ENCODE measurements at places on chromosomes 5 and 9.

- no peak for DNase-seq
These were observed 14.7 kb downstream of the SNX30 start for GRCh38 chr9:112765281-112765680.

- no peak for DNase-seq
These were observed 209.3 kb downstream of the DAB2IP start for GRCh38 chr9:121860744-121861143.

DNA sequence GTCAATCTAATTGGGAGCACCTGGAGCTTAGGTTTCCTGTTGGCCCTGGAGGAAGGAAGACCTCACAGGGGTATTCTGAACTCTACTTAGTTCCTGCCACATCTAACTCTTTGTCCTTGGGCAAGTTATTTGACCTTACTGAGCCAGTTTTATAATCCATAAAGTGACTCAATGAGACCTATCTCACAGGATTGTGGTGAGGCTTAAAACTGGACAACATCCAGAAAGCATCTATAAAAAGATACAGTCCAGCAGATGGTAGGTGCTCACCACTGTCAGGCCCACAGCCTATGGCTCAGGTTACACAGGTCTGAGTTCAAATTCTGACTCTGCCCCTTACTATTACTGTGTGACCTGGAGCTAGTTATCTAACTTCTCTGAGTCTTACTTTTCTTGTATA lies 23.3 kb downstream of the KCNV2 start:
- no peak for DNase-seq

DNA sequence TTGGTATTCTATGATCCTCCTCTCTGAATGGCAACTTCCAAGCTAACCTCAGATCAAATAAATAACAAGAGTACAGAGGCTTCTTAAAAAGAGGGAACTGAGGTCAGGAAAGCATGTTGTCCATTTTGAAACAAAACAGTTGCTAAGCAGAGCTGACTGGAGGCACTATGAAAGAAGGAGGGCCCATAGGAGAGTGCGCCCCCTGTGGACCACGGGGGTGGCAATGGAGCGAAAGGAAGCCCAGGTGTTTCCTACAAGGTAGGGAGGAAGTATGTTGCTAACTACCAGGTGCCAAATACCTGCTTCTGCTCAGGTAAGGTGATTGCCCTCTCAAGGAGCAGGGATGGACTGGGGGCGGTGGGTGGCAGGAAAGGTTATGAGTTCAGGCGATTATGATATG lies 101.8 kb upstream of the MAST4 start:
- DNase-seq, result no peak

DNA sequence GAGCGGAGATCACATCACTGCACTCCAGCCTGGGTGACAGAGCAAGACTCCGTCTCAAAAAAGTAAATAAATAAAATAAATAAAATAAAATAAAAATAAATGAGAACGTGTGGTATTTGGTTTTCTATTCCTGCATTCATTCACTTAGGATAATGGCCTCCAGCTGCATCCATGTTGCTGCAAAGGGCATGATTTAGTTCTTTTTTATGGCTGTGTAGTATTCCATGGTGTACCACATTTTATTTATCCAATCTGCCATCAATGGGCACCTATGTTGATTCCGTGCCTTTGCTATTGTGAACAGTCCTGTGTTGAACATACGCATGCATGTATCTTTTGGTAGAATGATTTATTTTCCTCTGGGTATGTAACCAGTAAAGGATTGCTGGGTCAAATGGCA lies 8.8 kb upstream of the RASGEF1C start:
- DNase-seq, result no peak

GRCh38 chr5:60960591-60960990 lies 15.6 kb downstream of the NDUFAF2 start:
- no peak for DNase-seq

GRCh38 chr9:5764130-5764868 lies 68.6 kb downstream of the ERMP1 start:
- no peak for DNase-seq

GRCh38 chr5:133356396-133356983 lies 255.9 kb downstream of the FSTL4 start:
- DNase-seq, result no peak

- no peak for DNase-seq
These were observed 27.6 kb upstream of the TSLP start for GRCh38 chr5:111043712-111044506.

- no peak for DNase-seq
These were observed 59.1 kb downstream of the BARX1 start for GRCh38 chr9:93896093-93896492.

- no peak for DNase-seq
These were observed 9.4 kb downstream of the PDLIM7 start for GRCh38 chr5:177487975-177488374.

DNA sequence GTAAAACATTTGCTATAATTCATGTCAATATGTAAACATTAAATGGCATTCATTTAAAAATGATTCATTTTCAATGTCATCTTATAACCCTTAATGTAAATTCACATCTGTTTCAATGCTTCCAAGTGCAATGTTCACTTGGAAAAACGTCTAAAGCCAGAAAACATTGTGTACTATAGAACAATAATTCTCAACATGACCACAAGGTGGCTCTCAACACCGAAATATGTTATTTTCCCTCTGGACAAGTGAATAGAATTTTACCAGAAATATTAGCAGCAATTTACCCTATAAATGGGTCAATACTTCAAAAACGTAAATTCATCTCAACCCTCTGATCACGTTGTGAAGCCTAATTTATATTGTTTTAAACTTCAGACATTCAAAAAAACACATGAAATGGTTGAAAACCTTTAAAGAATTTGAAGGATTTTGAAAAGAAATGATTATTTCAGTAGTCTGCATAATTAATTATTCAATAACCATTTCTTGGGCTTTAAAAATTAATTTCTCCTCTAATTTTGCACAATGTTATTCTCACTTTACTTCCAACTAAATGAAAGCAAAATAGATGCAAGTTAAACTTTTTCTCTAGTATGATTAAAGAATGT lies 11.0 kb downstream of the CDH10 start:
- DNase-seq, result no peak

DNA sequence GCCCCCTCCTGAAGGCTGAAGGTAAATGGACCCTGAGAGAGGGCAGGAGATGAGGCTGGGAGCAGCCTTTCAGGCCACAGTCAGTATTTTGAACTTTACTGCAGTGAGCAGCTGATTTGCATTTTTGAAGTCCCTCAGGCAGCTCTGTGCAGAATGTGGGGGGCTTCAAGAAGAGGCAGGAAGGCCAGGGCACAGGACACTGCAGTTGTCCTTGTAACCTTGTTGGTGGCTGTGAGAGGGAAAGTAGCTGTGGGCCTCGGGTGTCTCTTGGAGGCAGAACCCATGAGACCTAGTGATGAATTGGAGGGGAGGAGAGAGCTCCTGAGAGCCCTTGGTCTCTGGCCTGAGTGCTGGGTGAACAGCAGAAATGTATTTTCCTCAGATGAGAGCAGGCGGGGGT lies 2.6 kb downstream of the CCDC180 start:
- no peak for DNase-seq

- DNase-seq, result no peak
These were observed 161.2 kb downstream of the PDE4D start for GRCh38 chr5:59732301-59732700.

DNA sequence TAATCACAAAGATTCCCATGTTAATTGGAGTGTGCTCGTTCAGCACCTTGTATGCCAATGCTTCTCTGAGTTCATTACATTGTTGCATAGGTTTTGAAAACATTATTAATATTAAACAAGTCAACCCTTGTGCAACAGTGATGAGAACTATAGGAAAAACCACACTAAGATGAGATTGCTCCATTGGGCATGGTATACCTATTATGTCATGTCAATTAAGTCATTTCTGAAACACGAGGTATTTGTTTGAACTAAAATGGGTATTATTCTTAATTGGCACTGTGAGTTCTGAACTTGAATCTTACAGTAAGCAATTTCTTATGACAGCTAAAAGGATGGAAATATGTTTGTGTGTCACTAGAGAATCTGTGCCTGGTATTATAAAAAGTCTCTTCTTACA lies 447.7 kb downstream of the EFNA5 start:
- no peak for DNase-seq

DNA sequence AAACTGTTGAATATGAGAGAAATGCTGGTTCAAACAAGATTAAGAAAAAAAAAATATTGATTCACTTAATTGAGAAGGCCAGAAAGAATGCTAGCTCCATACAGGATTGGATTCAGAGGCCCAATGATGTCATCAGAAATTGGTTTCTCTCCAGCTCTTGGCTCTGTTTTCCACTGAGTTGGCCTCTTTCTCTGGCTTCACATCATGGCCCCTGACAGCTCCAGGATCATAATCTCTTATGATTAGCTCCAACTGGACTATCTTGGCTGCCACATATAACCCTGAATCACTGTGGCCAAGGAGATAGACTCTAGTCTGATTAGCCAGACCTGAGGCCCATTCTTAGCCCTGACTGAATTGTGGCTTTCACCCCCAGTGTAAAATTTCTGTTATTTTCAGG lies 244.7 kb upstream of the GRAMD2B start:
- DNase-seq, result no peak

- no peak for DNase-seq
These were observed 33.6 kb downstream of the EXD3 start for GRCh38 chr9:137389428-137389746.

DNA sequence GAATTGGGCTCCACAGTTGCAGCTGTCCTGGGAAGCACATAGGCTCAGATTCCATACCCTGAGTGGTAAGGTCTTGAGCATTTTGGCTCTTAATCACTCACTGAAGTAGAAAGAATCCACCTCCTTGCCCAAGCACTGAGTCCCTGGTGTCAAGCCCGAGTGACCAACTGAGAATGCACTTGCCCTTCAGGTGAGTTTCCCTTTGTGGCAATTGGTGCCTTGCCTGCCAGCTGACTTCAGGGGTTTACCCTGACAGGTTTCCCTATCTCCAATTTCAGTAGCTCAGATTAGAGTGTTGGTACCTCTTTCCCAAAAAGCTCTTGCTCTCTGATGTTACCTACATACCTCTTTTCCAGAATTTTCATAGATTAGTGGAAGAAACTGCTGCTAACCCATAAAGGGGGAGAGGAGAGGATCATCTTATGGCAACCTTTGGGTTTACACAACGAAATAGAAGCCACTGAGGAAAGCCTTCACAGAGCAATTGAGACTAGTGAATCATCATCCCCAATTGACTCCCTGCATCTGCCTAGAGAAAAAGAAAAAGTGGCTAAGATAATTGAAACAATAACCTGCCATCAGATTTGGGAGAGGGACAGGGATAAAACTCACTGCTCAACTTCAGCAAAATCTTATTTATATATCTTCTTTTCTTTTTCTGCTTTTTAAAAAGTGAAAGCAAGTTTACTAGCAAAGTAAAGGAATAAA lies 48.6 kb downstream of the CCL28 start:
- DNase-seq, result no peak

DNA sequence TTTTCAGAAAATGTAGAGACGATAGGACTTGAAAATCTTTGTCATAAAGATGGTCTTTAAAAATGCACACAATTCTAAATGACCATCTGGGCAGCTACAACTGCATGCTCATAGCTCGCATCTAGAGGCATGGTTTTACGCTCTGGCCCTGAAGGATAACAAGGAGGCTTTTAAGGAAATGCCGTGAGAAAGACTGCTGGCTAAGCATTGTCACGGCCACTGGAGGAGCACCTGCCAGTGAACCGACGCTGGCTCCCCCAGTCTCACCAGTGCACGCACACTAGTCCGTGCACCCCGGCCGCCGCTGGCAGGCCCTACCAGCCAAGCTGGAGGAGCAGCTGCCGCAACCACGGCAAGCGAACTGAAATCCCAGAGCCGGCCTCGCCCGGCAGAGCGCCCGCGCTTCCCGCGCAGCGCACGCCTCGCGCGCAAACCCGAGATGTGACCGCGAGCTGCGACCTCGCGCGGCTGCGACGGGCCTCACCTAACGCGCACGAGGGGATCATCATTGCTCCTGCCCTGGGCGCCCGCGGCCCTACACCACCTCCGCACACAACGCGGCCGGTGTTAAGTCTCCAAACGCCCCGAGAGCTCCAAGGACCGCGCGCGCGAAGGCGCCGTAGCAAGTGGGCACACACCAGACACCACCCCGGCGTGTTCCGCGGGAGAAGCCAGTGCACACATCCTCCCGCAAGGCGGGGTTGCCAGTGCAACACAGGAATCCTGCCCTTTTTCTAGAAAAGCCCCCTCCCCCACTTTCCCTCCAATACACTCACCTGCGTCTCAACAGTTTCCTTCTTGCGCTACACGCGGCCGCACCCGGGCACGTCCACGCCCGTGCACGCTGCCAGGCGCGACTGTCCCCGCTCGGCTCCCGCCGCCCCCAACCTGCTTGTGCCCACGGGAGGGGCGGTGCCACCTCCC lies 5.3 kb downstream of the ELAVL2 start:
- DNase-seq, result no peak

GRCh38 chr9:89476546-89476945 lies 21.4 kb downstream of the SEMA4D start:
- DNase-seq, result no peak

GRCh38 chr5:135194573-135195269 lies 160.7 kb upstream of the PITX1 start:
- DNase-seq, result no peak

- no peak for DNase-seq
These were observed 487.2 kb upstream of the ST8SIA4 start for GRCh38 chr5:101390151-101390908.

GRCh38 chr9:25703701-25704357 lies 25.6 kb upstream of the TUSC1 start:
- DNase-seq, result no peak

GRCh38 chr5:32223972-32224609 lies 50.0 kb upstream of the GOLPH3 start:
- DNase-seq, result no peak

DNA sequence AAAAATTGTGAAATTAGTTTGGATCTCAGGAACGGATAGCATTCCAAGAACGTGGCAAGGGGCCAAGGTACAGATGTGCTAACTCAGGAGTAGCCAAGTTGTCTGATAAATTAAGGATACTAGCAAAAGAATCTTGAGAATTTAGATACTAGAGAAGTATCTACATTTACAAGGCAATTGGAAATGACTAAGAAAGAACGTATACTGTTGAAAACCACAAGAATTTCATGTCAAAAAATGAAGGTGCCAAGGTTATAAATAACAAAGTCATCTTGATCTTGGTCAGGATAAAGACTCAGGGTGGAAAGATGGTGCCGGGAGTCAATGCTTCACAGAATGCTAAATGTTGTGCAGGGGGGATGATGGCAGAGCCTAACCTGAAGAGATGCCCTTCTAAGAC lies 19.2 kb downstream of the CAPSL start:
- DNase-seq, result no peak

GRCh38 chr5:1370006-1370405 lies 25.1 kb upstream of the CLPTM1L start:
- no peak for DNase-seq

All from stimulated activated CD8-positive, alpha-beta memory T cell treated with anti-CD3 and anti-CD28 coated beads, Interleukin-7, amount 100 ng/mL, for 1 hour (primary cell).